ENCODE measurements at places on chromosomes 6 and 20.

GRCh38 chr20:311609-312008 is 13.7 kb upstream of the SOX12 start:
- no peak for DNase-seq

- DNase-seq, result no peak
These were observed 118.8 kb upstream of the ZNF217 start for GRCh38 chr20:53712212-53712977.

DNA sequence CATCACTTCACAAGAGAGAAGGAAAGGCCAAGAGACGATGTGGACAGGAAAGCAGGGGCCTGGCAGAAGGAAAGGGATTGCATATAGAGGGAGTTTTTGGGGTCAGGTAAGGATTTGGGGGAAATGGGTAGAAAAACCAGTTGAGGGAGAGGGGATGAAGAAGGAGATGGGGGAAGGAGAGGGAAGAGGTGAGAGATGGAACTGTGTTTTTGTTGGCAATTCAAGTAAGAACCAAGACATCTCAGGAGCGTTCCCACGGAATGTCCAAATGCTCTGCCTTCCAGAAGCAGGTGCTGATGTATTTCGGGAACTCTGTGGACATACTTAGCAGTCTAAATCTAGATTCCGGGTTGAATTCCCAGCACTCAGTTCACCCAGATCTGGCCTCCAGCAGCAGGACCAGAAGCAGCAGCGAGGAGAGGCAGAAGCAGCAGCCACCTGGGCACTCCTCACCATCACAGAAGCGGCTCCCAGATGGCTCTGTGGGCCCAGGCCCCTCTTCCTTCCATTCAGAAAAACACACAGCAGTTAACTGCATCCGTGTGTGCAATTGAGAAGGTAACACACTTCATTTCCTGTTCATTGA is 88.8 kb downstream of the DZANK1 start:
- no peak for DNase-seq

DNA sequence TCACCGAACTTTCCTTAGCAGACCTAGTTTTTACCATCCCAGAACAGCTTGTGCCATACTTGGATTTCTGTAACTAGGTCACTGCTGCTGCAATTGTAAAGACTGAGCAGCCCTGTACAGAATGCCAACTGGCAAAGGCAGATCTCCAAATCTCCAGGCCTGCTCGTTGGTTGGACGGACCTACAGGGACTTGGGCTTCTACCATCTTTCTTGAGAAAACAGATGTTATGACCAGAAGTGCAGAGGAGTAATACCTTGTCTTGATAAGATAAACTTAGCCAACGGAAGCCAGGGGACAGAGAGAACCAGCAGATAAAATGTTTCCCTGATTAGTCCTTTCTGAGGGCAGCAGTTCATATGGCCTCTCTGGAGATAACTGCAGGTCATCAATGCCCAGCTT is 304.1 kb downstream of the RFPL4B start:
- DNase-seq, result no peak

DNA sequence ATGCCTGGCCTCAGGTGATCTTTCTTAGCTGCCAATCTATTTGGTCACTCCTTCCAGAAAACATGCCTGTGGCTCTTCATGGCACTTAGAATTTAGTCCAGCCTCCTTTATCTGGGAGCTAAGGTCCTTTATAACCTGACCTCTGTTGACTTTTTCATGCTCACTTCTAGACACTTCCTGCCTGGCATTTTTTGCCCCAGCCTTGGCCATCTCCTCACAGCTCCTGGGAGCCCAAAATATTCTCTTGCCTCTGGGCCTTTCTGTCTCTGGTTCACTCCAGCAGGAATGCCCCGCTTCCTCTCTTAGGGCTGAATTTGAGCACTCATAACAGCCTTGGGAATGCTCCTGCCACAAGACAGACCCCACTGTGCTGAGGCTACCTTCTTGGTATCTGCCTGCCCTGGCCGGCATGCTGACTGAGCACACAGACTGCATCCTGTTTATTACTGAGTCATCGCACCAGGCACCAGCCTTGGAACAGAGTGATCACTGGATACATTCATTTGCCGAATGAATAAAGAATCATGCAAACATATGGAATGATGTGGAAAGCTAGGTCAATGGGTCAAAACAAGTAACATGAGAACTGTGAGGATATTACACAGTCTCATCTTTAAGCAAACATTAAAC is 5.8 kb upstream of the EEF1E1 start:
- no peak for DNase-seq

- DNase-seq, result no peak
These were observed 191.1 kb downstream of the SLC24A3 start for GRCh38 chr20:19403549-19403948.

- DNase-seq, result peak; percentile 79
These were observed 129.1 kb downstream of the PACRG start for GRCh38 chr6:162856885-162857284.

DNA sequence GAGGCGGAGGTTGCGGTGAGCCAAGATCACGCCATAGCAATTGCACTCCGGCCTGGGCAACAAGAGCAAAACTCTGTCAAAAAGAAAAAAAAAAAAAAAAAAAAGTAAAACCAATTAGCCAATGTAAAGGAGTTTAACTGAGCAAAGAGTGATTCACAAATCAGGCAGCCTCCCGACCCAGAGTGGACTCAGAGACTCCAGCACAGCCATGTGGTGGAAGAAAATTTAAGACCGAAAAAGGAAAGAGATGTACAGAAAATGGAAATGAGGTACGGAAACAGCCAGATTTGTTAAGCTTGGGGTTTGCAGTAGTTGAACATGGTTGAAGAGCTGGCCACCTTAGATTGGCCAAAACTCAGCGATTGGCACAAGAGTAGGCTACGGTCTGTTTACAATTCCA is 51.4 kb downstream of the ERMARD start:
- no peak for DNase-seq

GRCh38 chr20:12891643-12892042 is 117.1 kb upstream of the SPTLC3 start:
- peak; percentile 1 for DNase-seq

- no peak for DNase-seq
These were observed 2.6 kb downstream of the SIRPG start for GRCh38 chr20:1654996-1655395.

DNA sequence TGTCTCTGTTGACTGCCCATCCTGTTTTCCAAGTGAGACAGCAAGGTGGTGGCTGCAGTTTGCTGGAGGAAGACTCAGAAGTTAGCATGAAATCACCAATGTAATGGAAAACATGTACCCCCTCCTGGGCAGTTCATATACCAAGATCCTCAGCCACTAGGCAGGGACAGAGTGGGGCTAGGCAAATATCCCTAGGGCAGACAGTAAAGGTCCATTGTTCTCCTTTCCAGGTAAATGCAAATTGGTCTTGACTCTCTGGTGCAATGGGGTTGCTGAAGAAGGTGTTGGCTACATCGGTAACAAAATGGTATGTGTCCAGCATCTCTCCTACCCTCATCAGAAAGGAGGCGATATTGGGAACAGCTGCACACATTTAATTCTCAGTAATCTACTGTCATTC is 233.6 kb upstream of the SOX4 start:
- DNase-seq, result no peak

GRCh38 chr6:24996269-24996836 is 60.6 kb upstream of the RIPOR2 start:
- DNase-seq, result no peak

GRCh38 chr6:163992056-163992455 is 577.5 kb downstream of the QKI start:
- no peak for DNase-seq

- peak; percentile 49 for DNase-seq
These were observed 49.1 kb downstream of the AKAP12 start for GRCh38 chr6:151288712-151289398.

DNA sequence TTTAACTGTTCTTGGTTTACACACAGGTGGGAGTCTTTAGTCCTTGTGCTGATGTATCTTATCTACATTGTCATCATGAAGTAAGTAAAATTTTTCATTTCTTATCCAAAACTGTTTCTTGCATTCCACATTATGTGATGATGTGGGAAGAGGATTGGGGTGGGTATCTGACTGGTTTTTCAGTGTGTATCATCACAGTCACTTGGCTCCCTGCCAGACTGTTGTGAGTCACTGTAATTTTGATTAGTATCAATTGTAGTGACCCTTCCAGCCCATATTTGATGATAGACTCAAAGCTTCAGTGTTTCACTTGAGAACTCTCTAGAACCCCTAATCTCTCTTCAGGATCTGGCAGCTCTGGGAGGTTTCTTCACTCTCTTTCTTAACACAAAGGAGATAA is 84.5 kb upstream of the RIN2 start:
- no peak for DNase-seq

DNA sequence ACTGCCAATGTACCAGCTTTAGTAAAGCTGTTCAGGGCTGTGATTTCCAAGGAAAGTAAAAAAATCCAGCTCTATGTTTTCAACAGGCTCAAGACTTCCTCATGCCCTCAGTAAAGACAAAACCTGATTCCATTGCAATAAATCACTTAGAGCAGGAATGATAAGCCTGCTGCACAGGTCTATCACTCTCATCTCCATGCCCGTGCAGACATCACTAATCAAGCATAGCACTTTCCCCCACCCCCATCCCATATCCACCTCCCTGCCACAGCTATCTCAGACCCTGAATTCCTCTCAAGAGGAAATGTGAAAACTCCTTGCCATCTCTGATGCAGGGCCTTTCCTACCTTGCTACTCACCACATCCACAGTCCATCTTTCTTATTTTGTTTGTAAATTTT is 554.9 kb downstream of the MAFB start:
- DNase-seq, result peak; percentile 25

DNA sequence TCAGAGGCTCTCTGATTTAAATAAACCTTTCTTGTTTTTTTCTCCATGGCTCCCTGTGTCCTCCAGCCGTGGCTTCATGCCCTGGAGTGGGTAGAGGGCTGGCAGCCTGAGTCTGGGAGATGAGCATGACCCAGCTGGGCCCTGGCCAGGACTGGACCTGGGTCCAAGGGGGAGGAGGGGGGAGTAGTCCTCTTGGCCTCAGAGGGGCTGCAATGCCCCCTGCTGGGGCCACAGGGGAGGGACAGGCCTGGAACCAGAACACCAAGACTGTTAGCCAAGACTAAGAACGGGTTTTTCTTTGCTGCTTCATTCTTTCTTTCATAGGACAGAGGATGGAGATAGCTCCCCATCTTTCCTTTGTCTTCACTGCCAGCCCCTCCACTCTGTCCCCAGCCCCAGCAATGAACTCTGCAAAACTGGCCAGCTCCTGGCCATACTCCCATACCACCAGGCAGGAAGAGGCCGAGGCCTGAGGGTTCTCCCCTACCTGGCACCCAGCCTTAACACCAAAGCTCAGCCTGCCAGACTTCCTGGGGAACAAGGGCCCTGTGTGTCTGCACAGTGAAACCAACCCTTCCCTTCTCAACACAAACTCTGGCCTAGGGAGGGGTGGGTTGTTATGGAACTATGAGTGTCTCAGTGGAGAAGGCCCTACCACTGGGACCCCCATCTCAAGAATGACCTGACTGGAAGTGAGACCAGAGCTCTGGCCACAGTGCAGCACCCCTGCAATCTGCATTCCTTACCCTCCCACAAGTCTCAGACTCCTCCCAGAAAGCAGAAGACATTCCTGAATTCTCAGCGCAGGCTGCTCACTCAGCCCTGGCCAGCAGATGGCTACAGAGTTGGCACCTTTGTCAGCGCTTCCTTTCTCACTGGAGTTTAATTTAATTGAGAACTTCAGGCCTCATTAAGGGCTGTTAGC is 11.0 kb downstream of the SLC29A1 start:
- DNase-seq, result peak; percentile 94

- DNase-seq, result no peak
These were observed 2.4 kb downstream of the MYBL2 start for GRCh38 chr20:43669332-43669731.

DNA sequence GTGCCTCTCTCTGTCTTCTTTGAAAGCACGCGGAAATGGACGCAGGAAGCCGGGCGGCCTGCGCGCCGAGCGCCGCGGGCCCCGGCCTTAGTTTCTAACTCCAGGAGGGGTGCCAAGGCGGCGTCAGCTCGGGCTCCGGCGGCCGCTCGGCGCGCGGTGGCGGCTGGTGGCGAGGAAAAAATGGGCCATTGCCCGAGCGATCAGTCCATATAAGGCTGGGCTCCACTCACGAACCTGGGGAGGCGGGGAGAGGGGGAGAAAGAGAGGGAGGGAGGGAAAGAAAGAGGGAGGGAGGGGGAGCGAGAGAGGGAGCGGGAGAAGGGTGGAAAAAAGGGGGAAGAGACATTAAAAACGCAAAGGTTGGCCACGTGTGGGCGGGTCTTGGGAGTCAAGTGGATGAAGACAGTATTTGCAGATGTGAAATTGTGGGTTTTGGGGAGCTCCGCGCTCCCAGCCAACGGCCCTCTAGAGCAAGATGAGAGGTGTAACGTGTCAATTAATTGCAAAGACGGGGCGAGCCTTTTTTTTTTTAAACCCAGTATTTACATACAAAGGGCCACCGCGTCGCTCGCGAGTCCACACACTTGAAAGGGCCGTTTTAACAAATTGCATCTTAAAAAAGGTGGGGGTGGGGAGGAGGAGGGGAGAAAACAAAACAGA is at the start of gene NKX2-2:
NKX2-2 (minus strand) TSS at position 184 of the 660 bp plus-strand sequence. CDS start 395 bp downstream, outside the sequence.
- peak; percentile 32 for DNase-seq

DNA sequence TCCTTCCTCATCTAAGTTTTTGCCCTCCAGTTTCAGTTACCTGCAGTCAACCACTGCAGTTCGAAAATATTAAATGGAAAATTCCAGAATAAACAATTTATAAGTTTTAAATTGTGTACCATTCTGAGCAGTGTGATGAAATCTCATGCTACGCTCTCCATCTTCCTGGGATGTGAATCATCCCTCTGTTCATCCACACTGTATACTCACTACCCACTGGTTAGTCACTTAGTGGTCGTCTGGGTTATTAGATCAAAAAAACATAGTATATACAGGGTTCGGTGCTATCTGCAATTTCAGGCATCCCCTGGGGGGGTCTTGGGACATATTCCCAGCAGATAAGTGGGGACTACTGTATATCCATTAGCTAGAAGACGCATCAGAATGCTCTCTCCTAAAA is 151.9 kb upstream of the SLC22A16 start:
- DNase-seq, result no peak

DNA sequence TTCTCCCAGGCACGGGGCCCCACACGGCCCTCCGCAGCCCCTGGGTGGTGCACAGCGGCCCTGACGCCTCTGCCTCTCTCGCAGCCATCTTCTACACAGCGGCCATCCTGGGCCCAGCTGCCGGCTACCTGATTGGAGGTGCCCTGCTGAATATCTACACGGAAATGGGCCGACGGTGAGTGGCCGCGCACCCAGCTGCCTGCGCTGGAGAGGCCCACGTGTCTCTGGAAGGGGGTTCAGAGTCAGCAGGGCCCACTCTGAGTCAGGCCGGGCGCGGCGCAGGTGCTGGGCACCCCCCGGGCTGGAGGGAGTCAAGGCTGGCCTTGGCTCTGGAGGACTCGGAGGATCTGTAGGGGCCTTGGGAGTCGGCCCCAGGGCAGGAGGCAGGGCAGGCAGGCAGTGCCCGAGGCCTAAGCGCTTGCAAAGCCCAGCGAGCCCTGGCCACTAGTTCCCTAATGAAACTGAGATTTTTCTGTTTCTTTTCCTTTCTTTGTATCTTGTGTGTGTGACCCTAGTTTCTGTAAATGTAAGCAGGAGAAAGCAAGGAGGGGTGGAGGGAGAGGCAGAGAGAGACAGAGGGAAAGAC is 16.4 kb downstream of the SLCO4A1 start:
- no peak for DNase-seq

DNA sequence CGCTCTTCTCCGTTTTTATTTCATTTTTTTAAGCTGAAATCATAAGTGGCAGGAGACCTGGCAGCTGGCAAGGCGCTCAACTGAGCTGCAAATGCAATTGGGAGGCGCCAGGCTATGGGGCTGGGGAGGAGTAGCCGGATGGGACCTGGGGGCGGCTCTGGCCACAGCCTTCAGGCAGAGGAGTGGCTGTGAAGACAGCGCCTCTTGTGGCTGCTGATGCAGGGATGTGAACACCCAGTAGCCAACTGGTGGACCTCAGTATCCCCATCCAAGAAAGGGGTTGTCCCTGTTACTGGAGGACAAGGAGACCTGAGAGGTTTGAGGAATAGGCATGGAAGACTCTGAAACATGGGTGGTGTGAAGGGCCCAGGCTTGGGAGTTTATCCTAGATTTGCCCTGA is 12.6 kb downstream of the KCNK17 start:
- no peak for DNase-seq
